ENCODE measurements at places on chromosomes 6 and 20. TPM values are rescaled to one million over a fixed set of nuclear protein-coding genes. Genes with fewer than 3 reads are reported as not detected.

GRCh38 chr6:30951907-30952469 is 11.2 kb downstream of the MUCL3 start:
- H3K27ac ChIP-seq, result no peak overlapping the region
- DNase-seq, result no peak
- no peaks in the 10 kb centered on the region for H3K36me3 ChIP-seq
- peaks cover 3% of the 10 kb centered on the region for H3K27me3 ChIP-seq

Gene FAM209B
- not detected for total RNA-seq

GRCh38 chr6:169839029-169839481 is 87.6 kb downstream of the ERMARD start:
- H3K4me1 ChIP-seq, result no peaks in the 10 kb centered on the region
- H3K4me3 ChIP-seq, result no peak overlapping the region
- DNase-seq, result peak; percentile 29
- no peaks in the 10 kb centered on the region for H3K36me3 ChIP-seq

DNA sequence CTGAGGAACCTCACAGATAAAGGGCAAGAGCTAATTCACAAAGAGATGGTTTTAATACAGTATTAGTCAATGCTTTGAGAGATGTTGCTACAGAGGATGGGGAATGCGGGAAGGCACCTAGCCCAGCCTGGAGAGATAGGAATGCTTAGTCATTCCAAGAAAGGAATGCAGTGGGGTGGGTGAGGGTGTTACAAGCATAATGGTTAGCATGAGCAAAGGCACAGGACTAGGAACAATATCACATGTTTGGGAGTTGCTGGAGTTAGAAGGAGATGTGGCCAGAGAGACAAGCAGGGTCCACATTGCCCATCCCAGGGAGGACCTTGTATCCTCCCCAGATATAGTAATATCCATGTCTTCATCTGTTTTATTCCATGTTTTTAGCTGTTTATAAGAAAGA is 107.0 kb upstream of the OGFRL1 start:
- no peak overlapping the region for H3K4me3 ChIP-seq
- H3K36me3 ChIP-seq, result no peaks in the 10 kb centered on the region
- no peak overlapping the region for H3K27ac ChIP-seq
- H3K27me3 ChIP-seq, result no peaks in the 10 kb centered on the region
- no peak for DNase-seq

DNA sequence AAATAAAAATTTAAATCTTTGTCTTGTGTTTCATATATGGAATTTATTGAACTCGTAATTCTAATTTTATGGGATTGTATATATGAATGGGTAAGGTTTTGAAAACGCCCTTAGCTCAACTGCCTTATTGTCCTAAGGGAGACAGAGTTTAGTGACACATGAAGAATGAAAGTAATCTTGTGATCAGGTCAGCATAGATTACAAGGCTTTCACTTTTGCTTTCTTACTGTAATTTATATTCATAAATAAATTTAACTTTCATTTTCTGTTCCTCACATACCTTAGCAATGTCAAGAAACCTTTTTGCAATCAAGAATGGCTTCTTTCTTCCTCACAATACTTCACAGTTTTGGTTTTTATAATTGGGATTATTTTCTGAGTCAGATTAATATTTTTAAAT is 14.4 kb downstream of the KPNA5 start:
- H3K27me3 ChIP-seq, result no peaks in the 10 kb centered on the region
- peaks cover 3% of the 10 kb centered on the region for H3K36me3 ChIP-seq
- no peak for DNase-seq
- no peak overlapping the region for H3K4me3 ChIP-seq
- no peaks in the 10 kb centered on the region for H3K4me1 ChIP-seq
- H3K27ac ChIP-seq, result no peak overlapping the region

DNA sequence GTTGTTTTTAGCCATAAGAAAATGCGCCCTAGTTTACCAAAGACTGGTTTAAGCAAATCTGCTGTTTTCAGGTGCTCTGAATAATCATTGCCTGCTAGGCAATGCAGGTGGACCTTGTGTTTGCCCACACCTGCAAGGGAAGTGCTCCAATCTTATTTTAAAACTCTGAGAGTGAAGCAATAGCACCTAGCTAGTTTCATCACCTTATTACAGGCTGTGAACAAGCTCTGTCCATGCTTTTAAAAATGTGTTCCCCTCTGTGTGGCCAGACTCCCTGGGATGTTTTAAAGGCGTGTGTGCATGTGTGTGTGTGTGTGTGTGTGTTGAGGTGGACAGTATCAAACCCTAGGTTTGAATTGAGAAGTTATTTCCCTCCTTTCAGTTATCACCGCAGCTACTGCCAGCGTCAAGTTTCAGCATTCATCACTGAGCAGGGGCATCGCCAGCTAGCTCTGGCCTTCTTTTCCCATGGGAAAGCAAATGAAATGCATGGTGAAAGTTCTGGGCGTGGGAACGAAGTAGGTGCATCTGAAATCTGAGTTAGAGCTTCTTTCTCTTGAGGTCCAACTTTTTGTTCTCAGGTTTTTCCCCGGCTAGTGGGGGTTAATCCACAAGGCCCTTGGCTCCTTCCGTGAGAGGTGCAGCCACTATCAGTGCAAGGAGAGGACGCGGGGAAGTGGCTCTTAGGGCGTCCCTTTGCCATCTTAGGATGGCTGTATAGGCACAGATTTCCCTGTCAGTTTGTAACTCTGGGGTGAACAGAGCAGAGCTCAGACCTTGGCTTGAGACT is 30.8 kb downstream of the DUSP22 start:
- no peaks in the 10 kb centered on the region for H3K4me1 ChIP-seq
- no peak overlapping the region for H3K4me3 ChIP-seq
- no peak for DNase-seq
- H3K27ac ChIP-seq, result no peak overlapping the region
- H3K27me3 ChIP-seq, result no peaks in the 10 kb centered on the region

- no peaks in the 10 kb centered on the region for H3K4me1 ChIP-seq
- no peaks in the 10 kb centered on the region for H3K27me3 ChIP-seq
- no peak overlapping the region for H3K4me3 ChIP-seq
- DNase-seq, result no peak
- no peaks in the 10 kb centered on the region for H3K36me3 ChIP-seq
- peak overlapping the region; percentile 58 for H3K27ac ChIP-seq
These were observed 548 bp upstream of the HLA-DRA start for GRCh38 chr6:32439139-32439538.

Gene ZCCHC3
- total RNA-seq, result 6.2 TPM

- H3K4me3 ChIP-seq, result no peak overlapping the region
- H3K4me1 ChIP-seq, result peaks cover 14% of the 10 kb centered on the region
- no peak overlapping the region for H3K27ac ChIP-seq
- no peaks in the 10 kb centered on the region for H3K27me3 ChIP-seq
- no peak for DNase-seq
These were observed 980 bp upstream of the SNX21 start for GRCh38 chr20:45832619-45833018.

DNA sequence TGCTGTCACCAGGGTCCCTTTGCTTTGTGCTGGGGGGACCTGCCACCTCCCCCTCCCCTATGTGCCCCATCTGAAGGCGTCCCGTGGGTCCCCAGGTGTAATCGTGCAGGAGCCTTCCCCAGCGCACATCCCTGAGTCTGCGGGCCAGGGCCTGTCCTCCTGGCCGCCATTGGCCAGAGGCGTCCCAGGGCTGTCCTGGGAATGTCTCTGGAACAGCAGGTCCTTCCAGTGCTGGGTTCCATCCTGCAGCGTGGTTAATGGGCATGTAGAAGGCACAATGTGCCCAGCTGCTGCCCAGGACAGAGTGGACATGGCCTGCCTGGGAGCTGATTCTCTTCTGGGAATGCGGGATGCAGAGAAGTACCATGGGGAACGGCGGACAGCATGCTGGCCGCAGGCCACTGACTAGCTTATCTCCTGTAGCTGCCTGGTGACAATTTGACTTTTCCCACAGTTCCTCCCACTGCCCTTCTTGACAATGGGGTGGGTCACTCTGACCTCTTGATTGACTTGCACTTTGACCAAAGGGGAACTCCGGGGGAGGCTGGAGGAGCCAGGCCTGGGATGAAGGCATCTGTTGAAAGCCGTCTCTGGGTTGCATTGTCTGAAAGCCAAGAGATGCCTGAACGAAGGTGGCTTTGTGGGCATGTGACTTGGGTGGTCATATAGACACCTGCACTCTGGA is 64.0 kb downstream of the CTCFL start:
- no peaks in the 10 kb centered on the region for H3K36me3 ChIP-seq
- H3K4me1 ChIP-seq, result peaks cover 22% of the 10 kb centered on the region
- no peaks in the 10 kb centered on the region for H3K27me3 ChIP-seq
- no peak overlapping the region for H3K4me3 ChIP-seq
- no peak overlapping the region for H3K27ac ChIP-seq

Gene SEL1L2
- not detected for total RNA-seq

GRCh38 chr6:49666480-49666879 is 29.8 kb upstream of the RHAG start:
- H3K4me3 ChIP-seq, result no peak overlapping the region
- H3K36me3 ChIP-seq, result no peaks in the 10 kb centered on the region
- H3K27me3 ChIP-seq, result no peaks in the 10 kb centered on the region

- no peaks in the 10 kb centered on the region for H3K36me3 ChIP-seq
- no peak overlapping the region for H3K4me3 ChIP-seq
- no peaks in the 10 kb centered on the region for H3K4me1 ChIP-seq
- no peak overlapping the region for H3K27ac ChIP-seq
These were observed 59.7 kb downstream of the YTHDF1 start for GRCh38 chr20:63156221-63156671.

- DNase-seq, result no peak
- no peaks in the 10 kb centered on the region for H3K36me3 ChIP-seq
- H3K27ac ChIP-seq, result peak overlapping the region; percentile 8
- no peaks in the 10 kb centered on the region for H3K27me3 ChIP-seq
- H3K4me1 ChIP-seq, result peaks cover 14% of the 10 kb centered on the region
- H3K4me3 ChIP-seq, result no peak overlapping the region
These were observed 113.9 kb upstream of the ZNF217 start for GRCh38 chr20:53707371-53708055.

GRCh38 chr6:105326216-105326615 is 76.7 kb downstream of the PREP start:
- peaks cover 8% of the 10 kb centered on the region for H3K36me3 ChIP-seq
- peaks cover 2% of the 10 kb centered on the region for H3K4me1 ChIP-seq
- H3K27ac ChIP-seq, result no peak overlapping the region
- H3K27me3 ChIP-seq, result no peaks in the 10 kb centered on the region
- no peak for DNase-seq
- no peak overlapping the region for H3K4me3 ChIP-seq

- H3K4me1 ChIP-seq, result no peaks in the 10 kb centered on the region
- no peak for DNase-seq
- H3K4me3 ChIP-seq, result no peak overlapping the region
- H3K27ac ChIP-seq, result no peak overlapping the region
These were observed 48.5 kb downstream of the FYN start for GRCh38 chr6:111824608-111825337.

Gene LTB
- 5.3 TPM for total RNA-seq

Gene SMIM26
- total RNA-seq, result 37.4 TPM

DNA sequence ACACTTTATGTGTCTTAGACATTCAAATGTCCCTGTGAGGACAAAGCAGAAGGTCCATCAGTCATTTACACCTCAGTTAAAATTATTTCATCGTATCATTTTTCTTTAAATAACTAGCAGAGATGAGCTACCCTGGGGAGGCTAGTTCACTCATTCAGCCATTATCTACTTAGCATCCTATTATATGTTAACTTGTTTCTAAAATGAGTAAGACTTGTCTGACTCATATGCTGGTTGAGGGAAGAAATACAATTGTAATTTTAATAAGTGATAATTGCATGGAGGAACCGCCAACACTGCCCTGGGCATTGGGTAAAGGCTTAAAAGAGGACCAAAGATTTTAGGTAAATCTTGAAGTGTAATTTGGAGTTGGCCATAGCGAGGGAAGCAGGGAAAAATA is 12.4 kb upstream of the PTPRK start:
- H3K4me3 ChIP-seq, result no peak overlapping the region
- no peak overlapping the region for H3K27ac ChIP-seq
- H3K36me3 ChIP-seq, result no peaks in the 10 kb centered on the region
- DNase-seq, result no peak

Gene GNAS
- 234 TPM for total RNA-seq

Gene ACTR5
- total RNA-seq, result 5.0 TPM

DNA sequence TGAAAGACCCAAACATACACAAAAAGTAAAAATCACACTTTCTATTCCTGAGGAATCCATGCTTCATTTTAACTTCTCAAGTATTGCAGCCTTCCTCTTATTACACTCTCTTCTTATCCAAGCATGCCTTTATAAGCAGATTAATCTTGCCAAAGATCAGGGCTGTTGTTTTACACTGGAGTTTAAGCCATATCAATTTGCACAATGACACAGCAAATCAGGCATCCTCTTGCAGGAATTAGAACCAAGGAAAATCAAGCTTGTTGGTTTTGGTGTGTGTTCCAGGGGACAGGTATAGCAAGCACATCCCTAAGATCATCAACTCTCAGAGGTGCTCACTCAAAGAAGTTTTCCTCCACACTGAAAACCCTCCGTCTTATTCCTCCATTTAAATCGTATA is 69.5 kb downstream of the CYP39A1 start:
- no peak overlapping the region for H3K4me3 ChIP-seq
- DNase-seq, result no peak
- H3K27me3 ChIP-seq, result no peaks in the 10 kb centered on the region

Gene XKR7
- total RNA-seq, result 0.05 TPM

Data from liver (tissue), 10 donors.